ENCODE measurements at places on chromosomes 12 and 14.

- DNase-seq: no peak
Observed at GRCh38 chr14:104567141-104567956, 12.2 kb upstream of the C14orf180 start.

DNA sequence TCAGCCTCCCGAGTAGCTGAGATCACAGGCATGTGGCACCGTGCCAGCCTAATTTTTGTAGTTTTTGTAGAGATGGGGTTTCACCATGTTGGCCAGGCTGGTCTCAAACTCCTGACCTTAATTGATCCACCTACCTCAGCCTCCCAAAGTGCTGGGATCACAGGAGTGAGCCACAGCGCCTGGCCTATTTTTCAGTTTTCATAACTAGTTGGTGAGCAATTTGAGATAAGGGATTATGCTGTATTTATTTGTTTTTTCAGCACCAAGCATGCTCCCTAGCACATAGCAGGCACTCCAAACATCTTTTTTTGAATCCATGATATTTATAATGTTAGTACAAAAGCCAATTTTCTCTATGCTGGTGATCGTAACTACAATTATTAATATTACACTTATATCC, 541.2 kb downstream of the SNAPC1 start:
- no peak for DNase-seq

GRCh38 chr12:79591988-79592387, 98.8 kb downstream of the PAWR start:
- DNase-seq: no peak

GRCh38 chr12:10395390-10395998, 5.7 kb upstream of the KLRK1 start:
- no peak for DNase-seq

DNA sequence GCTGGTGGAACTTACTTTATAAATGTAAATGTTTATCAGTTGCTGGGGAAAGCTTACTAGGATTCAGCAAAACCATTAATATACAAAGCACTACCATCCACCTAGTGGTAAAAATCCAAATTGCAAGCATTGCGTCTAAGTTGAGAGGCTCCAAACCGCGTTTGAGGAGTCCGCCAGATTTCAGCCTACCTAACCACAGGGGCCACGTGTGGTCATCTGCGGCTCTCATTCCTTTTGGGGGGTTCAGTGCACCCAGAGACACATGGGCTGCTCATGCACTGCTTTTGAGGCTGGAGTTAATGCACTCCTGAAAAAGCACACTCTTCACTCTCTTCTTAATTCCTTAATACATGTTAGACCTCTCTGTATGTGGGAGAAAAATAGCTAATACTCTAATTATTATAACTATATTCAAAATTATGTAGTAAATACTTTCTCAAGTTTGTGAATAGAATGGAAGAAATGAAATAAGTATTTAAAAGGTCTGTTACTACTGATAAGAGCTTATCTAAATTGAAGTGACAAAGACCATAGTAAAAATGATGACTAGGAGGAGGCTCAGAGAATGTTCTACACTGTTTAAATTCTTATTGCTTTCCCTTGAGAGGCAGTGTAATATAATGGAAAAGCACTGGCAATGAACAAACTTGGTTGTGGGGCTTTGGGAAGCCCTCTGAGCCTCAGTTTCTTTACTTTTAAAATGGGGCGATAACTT, 41.4 kb upstream of the MANSC4 start:
- DNase-seq: no peak

DNA sequence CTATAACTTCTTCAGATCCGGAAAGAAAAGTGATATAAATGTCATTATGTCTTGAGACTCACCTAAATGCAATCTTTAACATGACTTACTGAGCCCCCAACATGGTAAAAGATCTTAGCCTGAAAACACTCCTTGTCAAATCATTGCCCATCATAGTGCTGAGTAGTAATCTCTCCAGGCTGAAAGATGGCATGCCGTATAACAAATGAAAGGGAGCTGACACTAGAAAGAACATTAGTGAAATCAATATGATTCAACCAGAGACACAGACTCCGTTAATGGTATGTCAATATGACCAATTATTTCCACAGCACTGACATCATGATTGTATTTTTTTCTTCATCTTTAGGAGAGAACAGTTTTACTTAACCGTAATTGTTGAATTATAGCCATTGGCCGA, 54.4 kb downstream of the BICD1 start:
- no peak for DNase-seq

GRCh38 chr12:85603556-85603955, 232.7 kb downstream of the RASSF9 start:
- no peak for DNase-seq

- no peak for DNase-seq
Observed at GRCh38 chr12:75543529-75543928, 32.1 kb upstream of the KRR1 start.

DNA sequence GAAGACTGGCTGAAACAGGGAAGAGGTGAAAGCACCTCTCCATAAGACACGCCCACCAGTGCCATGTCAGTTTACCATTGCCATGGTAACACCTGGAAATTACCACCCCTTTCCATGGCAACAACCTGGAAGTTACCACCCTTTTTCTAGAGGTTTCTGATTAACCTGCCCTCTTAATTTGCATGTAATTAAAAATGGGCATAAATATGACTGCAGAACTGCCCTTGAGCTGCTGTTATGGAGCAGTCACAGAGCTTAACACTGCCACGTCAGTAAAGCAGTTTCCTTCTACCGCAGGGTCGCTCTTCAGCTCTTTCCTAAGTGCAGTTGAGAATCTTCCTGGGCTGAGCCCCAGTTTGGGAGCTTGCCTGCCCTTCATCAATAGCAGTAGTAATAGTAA, 55.2 kb downstream of the RASSF3 start:
- DNase-seq: no peak

DNA sequence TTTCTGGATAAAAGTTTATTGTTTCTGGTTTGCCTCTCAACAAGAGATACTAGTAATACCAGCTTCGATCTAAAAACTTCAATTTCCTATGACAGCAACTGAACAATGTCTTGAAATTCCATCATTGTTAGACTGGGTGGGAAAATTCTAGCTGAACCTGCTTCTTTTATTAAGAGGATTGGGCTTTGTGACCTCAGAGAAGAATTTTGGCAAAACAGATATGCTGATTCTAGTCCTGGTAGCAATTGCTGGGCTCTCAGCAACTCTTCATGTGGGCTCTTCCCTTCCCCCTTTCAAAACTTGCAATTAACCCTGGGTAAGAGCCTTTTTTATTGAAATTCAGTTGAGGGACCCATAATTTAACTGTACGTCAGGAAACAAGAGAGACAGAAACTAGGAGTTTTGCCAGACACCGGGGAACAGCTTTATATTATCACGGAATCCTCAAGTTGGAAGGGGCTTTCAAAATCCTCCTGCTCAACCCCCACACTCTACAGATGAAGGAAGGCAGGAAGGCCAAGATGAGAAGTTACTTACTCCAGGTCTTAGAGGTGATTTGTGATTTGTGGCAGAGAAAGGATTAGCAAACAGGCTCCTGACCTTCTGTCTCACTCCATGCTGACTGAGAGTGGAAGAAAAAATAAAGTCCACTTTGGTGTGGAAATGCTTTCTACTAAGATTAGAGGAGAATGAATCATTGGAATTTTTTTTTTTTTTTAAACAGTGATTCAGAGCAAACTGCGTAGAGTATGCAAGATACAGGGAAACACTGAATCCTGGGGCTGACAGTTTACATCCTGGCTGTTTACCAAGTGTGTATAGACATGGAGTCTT, 239.0 kb upstream of the ATP2B1 start:
- no peak for DNase-seq

DNA sequence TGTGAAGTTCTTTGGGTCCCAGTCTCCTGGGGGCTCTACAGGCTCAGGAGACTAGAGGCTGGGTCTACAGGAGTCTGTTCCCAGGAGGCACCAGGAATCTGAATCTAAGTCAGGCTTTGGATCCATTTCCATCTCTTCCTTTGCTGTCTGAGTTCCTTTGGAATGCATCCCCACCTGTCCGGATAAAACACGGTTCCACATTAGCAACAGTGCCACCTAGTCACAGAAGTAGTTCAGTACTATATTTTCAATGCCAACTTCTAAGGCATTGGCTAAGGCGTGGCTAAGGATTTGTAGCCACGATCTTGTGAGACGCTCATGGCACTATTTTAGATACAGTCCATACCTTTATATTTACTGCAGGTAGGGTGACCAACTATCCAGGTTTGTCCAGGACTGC, 15.1 kb downstream of the ZC2HC1C start:
- DNase-seq: no peak

- DNase-seq: no peak
Observed at GRCh38 chr12:22653791-22654190, 28.8 kb downstream of the ETNK1 start.

DNA sequence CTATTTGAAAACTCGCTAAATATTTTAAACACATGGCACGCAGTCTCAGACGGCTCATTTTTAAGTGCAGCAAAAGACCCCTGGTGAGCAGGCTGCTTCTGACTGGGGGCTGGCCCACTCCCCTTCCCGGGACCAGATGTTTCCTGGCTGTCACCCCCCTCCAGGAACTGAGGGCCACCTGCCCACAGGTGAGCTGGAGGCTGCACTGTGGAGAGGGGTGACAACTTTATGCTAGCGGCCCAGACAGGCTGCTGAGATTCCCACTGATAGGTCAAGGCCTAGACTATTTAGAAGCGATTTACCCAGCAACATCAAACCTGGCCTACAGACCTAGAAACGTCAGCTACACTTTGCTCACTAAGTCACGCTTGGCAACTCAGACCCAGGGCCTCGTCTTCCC, 92.1 kb downstream of the BCL11B start:
- no peak for DNase-seq

GRCh38 chr12:30706476-30706875, 10.8 kb upstream of the IPO8 start:
- no peak for DNase-seq

DNA sequence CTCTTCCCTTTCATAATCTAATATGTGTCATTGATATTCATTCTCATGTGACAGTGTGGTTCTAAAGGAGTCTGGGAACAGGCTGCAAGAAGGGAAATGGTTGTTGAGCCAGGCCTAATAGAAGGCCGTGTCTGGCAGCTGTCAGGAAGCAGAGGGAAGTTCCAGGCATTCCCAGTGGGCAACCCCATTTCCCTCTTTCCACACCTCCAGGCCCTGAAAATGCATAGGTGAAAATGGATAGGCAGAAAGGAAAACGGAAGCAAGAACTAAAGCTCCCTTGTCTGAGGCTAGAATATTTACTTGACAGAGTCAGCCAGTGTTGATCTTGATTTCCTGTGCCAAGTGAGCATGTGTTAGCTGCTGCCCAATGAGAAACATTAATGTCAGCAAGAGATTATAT, 97.7 kb downstream of the PPM1A start:
- DNase-seq: no peak

Data from stimulated activated CD4-positive, alpha-beta T cell treated with anti-CD3 and anti-CD28 coated beads, Interleukin-1b, Interleukin-23, amount 100 ng/mL, for 1 hour (primary cell).